NCI-H1048 (cell line): ENCODE measurements at places on chromosomes 3 and 15.

GRCh38 chr15:73926219-73927002 lies at the start of gene LOXL1:
LOXL1 (plus strand) TSS chr15:73926462; CDS start chr15:73926784, 322 bp downstream.
- no peak for DNase-seq

DNA sequence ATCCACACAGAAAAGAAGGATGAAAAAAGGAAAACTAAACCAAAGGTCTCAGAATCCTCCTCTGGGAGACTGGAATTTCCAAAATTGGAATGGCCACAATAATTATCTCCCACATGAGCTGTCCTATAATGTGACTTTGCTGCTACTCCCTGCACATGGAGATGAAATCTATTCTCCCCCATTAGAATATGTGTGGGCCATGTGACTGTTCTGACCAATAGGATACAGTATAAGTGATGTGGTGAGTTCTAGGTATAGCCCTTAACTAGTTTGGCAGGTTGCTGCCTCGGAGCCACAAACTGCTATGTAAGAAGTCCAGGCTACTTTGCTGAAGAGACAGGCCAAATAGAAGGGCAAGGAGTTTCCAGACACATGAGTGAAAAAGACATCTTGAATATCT lies 5.2 kb downstream of the TRIM59 start:
- DNase-seq: no peak

DNA sequence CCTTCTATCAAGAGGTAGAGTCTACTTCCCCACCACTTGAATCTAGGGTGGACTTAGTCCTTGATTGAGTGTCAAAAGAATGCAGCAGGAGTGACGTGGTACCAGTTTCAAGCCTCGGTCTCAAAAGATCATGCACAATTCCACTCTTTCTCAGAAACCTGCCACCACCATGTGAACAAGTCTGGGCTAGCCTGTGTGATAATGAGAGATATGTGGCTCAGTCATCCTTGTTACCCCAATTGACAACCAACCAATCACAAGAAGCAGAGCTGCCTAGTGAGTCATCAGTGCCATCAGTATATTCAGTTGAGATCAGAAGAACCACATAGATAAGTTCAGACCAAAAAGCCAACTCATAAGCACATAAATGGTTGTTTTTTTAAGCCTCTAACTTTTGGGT lies 374.5 kb downstream of the IL20RB start:
- DNase-seq: no peak

DNA sequence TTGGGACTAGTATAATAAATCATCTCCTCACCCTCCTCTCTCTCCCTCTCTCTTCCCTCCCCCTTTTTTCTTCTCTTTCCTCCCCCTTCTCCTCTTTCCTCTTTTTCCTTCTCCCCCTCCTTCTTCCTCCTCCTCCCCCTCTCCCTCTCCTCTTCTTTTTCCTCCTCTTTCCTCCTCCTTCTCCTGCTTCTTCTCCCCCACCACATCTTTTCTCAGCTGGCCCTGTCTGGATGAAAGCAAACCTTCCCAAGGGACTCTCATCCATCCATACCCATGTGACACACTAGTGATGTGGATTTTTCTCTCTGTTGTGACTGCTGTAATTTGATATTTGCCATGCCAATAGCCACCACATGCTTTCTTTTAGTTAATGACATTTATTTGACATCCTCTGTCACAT lies 127.2 kb downstream of the EBLN2 start:
- no peak for DNase-seq

DNA sequence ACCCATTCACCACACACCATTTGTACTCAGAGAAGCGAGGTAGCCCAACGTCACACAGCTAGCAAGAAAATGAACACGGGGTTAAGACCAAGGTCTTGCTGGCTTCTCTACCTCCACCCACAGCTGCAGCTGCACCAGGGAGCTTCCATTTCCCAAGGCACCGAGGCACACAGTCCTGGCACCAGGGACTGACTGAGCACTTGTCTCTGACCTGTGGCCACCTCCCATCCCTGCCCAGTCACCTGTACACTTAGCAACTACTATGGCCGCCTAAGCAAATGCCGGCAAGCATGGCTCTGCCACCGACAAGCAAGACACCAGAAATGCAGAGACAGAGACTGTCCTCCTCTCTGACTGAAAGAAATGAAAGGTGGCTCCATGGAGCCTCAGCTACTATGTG lies 15.3 kb downstream of the ZXDC start:
- no peak for DNase-seq

DNA sequence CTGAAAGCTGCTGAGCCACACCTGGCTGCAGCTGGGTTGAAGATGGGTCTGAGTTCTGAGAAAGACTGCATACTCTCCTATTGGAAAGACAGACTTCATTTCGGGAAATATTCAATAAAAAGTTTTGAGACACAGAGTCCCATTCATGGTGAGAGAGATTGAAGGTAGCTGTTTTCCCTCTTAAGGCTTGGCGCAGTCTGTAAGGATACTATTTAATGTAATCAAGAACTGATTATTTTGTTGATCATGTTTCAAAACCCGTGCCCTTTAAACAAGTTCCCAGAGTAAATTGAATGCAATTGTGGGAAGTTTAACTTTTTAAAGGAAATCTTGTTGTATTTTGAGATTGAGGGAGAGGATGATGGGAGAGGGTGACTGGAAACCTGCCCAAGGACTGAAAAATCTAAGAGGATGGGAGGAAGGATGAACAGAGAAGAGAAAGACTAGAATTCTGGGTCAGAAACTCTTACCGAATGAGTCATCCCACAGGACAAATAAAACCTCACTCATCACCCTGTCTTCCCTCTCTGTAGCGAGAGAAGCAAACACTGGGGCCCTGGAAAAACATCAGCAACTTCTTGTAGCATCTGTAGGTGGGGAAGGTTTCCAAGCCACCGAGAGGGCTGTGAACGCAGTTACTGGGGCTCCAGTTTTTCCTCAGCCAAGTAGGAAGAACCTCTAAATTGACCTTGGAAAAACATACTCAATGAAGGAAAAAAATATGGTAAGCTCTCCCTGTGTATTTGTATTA lies 193.2 kb upstream of the TPRG1 start:
- no peak for DNase-seq
